Kidney glomerular epithelial cell (primary cell): ENCODE measurements at places on chromosomes 6 and 20.

DNA sequence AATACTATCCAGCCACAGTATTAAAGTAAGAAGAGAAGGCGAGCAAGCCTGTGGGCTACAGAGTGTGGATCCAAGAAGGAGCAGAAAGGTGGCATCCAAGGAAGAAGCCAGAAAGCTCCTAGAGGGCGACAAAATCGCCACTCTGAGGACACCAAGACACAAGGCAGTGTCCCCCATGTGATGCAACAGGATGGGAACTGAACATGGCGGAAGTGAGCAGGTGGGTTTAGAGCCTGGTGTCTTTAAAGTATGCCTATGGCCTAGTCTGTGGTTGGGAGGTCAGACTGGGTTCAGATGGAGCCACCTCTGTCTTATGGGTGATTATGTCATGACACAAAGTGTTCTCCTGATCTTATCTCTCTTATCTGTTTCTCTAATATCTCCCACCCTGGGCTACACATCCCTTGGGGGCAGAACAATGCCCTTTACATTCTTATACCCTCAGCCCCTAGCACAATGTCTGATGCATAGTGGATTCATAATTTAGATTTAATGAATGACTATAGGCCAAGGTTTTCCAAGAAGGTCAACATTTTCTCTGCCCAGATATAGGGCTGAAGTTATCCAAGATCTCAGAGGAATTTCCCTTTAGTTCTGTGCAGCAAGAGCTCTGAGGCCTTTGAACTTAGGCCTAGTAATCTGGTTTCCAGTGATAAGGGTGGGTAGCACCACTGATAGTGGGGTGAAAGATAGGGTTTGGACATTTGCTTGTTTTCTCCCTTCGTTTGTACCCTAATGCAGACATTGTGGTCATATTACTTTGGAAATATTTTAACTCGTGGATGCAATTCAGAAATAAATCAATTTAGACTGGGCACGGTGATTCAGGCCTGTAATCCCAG, 167.3 kb upstream of the AKIRIN2 start:
- DNase-seq, result no peak

DNA sequence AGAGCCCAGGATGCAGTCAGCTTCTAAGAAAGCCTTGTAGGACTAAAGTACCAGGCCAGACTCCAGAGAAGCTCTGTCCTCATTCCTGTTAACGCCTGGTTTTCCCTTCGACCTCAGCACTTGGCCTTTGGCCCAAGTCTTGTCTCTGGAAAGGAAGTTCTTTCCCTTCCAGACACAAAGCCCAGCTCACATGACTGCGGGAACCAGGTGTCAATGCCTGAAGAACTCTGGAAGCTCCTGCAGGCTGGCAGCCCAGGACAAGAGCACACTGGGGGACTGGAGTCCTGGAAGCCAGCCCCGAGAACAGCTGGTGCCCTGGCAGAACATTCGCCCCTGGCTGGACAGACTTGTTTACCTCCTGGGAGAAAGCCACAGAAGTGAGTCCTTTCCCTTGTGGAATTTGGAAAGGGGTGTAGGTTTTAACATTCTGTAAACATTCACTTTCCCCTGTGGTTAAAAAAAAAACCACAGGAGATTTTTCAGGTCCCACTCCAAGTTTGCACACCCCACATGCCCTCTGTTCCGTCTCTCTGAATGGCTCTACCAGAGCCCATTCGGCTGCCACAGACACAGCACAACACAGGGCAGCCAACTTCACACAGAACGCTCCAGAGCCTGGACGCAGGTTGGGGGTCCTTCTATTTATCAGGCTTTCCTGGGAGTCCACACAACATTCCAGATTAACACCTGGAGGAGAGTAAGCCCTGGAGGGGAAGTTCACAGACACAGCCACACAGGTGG, 18.1 kb downstream of the ACSS1 start:
- DNase-seq, result no peak

DNA sequence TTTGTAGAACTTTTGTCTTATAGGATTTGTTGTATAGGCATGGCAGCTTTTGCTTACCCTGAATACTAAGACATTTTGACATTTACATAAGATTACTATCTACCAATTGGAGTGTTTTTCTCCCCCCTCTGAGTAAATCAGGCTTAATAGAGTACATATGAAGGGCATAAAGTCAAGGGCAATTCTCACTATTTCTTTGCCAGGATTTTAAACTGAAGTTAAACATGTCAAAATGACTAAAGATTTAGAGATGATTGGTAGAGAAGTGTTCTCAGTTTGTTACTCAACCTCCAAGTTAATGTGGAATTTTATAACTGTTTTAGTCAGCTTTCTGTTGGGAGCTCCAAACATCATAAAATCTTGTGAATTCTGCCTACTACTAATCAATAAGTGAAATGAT, 157.8 kb downstream of the CDKAL1 start:
- DNase-seq, result no peak

GRCh38 chr6:37516076-37516919, 16.6 kb upstream of the CCDC167 start:
- no peak for DNase-seq

DNA sequence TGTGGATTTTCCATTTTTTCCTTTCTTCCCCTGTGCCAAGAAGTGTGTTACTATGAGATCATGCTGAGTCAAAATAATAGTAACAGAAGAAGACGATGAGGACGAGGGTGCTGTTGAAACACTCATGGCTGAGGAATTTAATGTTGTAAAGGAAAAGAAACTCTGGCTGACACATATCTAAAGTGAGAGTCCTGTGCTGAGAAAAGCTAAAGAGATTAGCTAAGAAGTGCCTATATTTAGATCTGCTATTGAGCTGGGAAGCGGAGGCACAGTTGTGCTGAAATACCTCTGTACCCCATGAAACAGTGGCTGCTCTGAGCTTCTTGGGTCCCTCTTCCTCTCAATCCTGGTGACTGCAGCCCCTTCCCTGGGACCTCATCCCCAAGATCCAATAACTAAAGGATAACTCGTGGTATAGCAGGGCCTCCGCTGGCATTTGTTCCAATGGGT, 1.1 kb upstream of the SYTL3 start:
- peak; percentile 77 for DNase-seq

- no peak for DNase-seq
Observed at GRCh38 chr20:41124451-41125094, 12.8 kb upstream of the PLCG1 start.
